NCI-H446 treated with DMSO at 0.1 percent for 48 hours (cell line): ENCODE measurements at places on chromosomes 4 and X.

GRCh38 chr4:108168160-108168670 lies 517 bp downstream of the LEF1 start:
- no peak for DNase-seq

DNA sequence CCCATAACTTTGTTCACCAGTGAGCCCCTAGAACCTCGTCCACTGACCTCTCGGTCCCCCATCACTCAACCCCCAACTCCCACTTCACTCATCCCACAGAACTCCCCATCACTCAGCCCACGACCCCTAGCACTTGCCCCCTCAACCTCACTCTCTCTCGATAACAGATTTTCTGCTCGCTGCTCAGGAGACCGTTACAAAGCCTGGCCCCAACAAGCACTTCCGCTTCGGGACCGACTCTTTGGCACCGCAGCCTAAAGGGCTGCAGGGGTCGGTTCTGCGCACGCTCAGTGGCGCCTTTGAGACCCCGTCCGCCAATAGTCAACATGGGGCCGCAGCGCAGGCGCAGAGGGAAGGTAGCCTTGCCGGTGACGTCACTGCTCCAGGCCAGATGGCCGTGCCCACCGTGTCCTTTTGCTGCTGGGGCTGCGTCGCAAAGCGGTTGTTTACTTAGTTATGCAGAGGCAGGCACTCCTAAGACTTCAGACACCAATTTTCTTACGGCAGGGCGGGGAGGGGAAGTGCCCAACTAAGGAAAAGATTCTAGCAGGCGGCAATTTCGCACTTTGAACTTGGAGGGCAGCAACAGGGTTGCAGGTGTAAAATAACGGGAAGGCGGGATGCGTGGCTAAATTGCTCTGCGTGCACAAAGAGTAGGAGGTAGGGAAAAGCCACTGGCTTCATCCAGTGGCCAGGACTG lies at the start of gene ZNF182:
ZNF182 (minus strand) TSS at position 232 of the 700 bp plus-strand sequence. CDS start 1,380 bp downstream, outside the sequence.
- DNase-seq = peak; percentile 88

DNA sequence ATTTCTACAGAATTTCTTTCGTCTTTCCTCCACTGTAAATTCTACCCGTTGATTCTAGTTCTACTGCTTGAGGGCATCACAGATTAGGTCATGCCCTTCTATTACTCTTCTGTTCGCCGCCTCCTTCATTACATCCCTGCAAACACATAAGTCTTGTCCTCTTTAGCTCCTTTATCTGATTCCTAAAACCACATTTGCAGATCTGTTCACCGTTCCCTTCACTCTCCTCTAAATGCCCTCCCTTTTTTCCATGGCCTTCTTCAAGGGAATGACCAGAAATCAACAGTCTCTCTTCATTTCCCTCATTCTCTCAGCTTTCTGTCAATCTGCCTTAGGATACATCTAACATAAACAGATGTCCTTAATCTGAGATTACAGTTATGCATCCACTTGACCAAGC lies 43.1 kb downstream of the BTC start:
- no peak for DNase-seq

DNA sequence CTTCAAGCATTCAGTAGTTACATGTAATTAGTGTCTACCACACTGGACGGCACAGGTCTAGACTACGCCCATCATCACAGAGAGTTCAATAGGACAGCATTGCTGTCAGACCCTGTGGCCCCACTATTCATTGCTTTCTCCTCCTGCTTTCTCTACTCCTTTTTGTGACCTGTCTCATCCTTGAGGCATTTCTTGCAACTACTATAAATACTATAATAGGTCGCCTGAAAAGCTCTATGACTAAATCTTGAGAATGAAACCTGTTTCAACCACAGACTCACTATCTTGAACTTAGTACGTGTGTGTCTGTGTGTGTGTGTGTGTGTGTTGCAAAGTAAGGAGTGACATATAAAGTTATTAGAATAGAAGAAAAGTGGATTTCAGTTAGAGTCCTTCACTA lies 252.9 kb upstream of the KLF3 start:
- no peak for DNase-seq

GRCh38 chr4:40247350-40247749 lies 50.5 kb downstream of the RHOH start:
- no peak for DNase-seq

DNA sequence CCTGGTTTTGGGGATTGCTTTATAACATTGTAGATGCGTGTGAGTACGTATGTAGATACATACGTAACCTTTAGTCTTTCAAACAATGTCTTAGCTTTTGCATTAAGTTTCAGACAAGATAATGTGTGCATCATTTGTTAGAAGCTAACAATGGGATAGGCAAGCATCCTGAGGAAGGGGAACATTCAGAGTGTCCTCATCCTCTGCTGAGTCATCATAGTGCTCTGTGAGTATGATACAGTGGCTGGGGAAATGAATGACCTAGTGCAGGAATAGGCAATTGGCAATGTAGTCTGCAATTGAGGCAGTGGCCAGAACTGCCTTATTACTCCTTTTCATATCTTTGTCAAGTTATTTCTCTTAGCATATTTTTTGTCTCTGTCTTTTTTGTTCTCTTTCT lies 7.3 kb downstream of the NAP1L5 start:
- no peak for DNase-seq

- no peak for DNase-seq
Measured at GRCh38 chr4:93317561-93317960, 511.0 kb upstream of the ATOH1 start.

DNA sequence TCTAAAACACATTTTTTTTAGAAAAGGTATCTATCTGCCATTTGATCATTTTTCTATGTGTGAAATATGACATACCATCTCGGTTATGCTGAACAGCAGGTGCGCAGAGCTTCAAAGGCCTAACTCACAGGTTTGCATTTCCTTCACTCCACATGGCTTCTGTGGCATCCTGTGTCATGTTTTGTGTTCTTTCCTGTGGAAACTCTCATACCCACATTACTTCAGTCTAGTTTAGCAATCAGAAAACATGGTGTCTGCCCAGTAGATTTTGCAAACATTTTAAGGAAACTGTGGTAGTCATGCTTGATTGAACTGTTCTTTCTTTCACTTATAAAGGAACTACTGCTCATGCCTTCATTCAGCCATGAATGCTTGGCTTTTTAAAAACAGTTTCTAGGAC lies 11.3 kb upstream of the ARAP2 start:
- no peak for DNase-seq

DNA sequence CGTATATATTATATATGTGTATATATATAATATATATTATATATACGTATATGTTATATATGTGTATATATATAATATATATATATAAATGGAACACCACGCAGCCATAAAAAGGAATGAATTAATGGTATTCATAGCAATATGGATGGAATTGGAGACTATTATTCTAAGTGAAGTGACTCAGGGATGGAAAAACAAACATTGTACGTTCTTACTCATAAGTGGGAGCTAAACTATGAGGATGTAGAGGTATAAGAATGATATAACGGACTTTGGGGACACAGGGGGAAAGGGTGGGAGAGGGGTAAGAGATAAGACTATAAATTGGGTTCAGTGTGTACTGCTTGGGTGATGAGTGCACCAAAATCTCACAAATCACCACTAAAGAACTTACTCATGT lies 1388.9 kb downstream of the C4orf33 start:
- no peak for DNase-seq

GRCh38 chr4:79241846-79242245 lies 84.0 kb downstream of the NAA11 start:
- peak; percentile 49 for DNase-seq

DNA sequence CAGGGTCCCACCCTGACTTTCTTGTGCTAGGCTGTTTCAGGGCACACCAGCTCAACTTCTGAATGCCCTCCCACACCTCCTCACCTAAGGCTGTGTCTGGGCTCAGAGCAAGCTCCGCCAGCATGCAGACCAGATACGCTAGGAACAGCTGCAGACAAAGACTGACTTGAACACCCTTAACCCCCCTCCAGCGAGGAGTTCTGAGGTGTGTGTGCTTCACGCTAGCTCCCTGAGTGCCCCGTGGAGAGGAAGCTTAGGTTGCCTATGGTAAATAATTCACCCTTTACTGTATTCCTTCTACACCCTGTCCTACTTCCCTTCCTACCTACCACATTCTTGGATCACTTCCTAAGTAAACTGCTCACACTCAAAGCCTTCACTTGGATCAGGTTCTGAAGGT lies 115.0 kb downstream of the VCX3B start:
- no peak for DNase-seq

GRCh38 chr4:56288663-56289062 lies 98.6 kb downstream of the AASDH start:
- DNase-seq = no peak

- no peak for DNase-seq
Measured at GRCh38 chr4:244471-244870, 60.8 kb downstream of the ZNF732 start.

GRCh38 chr4:138404251-138404650 lies 162.1 kb upstream of the SLC7A11 start:
- no peak for DNase-seq

GRCh38 chr4:52290466-52290865 lies 239.4 kb downstream of the SPATA18 start:
- DNase-seq = peak; percentile 47

GRCh38 chr4:38664706-38665401 lies 855 bp downstream of the KLF3 start:
- peak; percentile 47 for DNase-seq

DNA sequence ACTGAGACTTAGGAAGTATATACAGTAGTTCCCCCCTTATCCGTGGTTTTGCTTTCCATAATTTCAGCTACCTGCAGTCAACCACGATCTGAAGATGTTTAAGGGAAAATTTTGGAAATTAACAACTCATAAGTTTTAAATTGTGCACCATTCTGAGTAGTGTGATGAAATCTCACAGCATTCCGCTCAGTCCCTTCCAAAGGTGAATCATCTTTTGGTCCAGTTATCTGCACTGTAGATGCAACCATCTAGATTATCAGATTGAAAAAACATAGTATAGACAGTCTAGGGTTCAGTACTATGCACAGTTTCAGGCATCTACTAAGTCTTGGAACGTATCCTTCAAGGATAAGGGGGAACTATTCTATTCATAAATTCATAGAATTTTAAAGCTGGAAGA lies 109.0 kb downstream of the ANXA3 start:
- no peak for DNase-seq

DNA sequence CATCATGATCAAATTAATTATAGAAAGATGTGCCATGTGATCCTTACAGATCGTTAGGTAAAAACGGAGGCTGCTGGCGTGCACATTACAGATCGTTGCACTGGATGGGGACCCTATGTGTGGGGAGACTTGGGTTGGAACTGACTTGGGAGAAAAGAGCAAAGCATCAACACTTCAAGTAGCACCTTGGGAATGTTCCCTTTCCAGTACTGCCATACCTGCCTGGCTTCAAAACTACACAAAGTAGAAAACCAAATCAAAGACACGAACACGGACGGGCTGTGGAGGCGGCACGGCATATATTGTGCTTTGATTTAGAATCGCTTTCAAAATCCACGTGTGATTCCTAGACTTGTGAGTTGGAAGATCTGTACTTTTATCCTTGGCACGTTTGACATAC lies 898 bp downstream of the CMC4 start:
- DNase-seq = no peak

DNA sequence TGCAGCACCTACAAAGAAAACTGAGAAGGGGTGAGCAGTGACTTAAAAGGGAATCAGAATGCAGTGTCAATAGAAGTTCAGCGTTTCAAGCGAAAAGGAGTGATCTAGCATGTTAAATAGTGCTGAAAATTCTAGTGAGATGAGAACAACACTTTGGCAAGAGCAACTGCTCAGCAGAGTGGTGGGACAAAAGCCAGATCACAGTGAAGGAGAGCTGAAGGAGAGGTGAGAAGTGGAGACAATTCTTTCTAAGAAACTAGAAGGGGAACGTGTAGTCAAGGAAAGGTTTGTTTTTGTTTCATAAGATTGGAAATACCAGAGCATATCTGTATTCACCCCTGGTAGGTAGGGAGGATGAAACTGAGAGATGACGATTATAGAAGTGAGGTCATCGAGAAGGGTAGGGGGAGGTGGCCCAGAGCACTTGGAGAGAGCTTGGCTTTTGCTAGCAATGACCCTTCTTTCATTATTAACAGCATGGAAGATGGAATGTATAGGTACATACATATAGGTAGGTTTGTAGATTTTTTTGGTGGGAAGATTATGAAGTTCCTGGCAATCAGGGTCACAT lies 33.7 kb downstream of the SRPX2 start:
- DNase-seq = no peak

- DNase-seq = no peak
Measured at GRCh38 chrX:87755493-87755892, 237.9 kb downstream of the KLHL4 start.

- DNase-seq = no peak
Measured at GRCh38 chrX:22366906-22367305, 94.2 kb downstream of the CBLL2 start.

DNA sequence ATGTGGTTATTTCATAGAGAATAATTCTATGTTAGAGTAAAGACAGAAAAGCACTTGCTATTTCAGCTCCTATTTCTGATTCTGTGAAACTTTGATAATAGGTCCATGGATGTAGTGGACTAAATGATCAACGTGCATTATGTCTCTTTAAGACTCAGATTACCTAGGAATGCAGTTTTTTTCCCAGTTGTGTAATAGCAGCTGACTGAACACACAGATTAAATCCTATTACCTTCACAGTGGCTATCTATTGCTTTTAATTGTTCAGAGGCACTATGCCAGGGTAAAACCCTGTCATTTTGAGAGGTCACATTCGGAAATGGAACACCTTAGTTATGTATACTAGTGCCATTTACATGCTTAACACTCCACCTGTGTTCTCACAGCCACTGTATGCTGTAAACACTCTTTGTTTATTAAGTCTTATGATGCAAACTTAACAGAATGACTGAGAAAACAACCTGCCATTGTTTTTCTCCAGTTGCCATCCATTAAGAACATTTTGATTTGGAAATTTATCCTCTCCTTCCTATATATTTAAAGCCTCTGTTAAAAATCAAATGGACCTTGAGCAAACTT lies 70.5 kb downstream of the HPGD start:
- no peak for DNase-seq

GRCh38 chr4:140109737-140110136 lies 44.2 kb downstream of the MAML3 start:
- no peak for DNase-seq

DNA sequence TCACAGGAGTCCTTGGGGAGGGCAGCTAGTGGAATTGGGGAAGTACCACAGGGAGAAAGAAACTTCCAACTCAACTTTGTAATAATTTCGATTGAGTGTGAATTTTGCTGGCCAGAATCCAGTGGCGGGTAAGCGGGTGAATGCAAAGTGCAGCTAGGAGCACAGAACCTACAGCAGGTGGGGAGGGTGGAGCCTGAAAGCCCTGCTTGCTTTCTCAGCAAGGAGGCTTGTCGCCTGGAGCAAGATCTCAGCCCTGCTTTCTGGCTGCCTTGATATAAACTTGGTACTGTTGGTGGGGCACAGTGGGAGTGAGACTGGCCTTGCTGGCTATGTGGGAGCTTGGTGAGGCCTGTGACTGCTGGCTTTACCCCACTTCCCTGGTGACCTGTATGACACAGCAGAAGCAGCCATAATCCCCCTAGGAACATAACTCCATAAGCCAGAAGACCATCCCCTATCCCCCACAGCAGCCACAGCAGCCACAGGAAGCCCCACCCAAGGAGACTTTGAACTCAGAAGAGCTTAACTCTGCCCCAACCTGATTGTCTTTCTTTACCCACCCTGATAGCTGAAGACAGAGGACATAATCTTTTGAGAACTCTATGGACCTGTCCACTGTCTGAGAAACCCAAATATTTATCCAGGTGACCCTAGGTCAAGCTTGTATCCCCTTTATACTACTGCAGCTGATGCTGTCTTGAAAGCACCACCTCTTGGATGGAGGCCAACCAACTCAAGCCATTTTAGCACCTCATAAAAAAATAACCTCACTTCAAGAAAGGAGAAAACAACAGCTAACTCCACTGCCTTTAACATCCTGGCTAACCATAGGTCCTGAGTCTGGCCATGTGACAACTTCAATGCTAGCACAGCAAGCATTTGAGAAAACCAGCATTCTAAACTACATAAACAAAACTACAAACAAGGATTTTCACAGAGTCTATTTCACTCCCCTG lies 87.2 kb upstream of the PDE5A start:
- no peak for DNase-seq
